LHCN-M2 (cell line): ENCODE measurements at places on chromosomes 6 and 20.

- DNase-seq = no peak
Observed at GRCh38 chr20:58471193-58472164, 43.7 kb downstream of the APCDD1L start.

GRCh38 chr6:136639702-136640101, 89.5 kb upstream of the MAP7 start:
- no peak for DNase-seq

- DNase-seq = peak; percentile 81
Observed at GRCh38 chr6:26065952-26066380, 21.3 kb upstream of the HFE start.

GRCh38 chr6:168711049-168711640, 270.2 kb downstream of the SMOC2 start:
- no peak for DNase-seq

- no peak for DNase-seq
Observed at GRCh38 chr20:63402181-63402859, 41.2 kb upstream of the CHRNA4 start.

GRCh38 chr20:21047981-21048380, 58.2 kb downstream of the LINC00237 start:
- no peak for DNase-seq

- no peak for DNase-seq
Observed at GRCh38 chr6:126385536-126385935, 45.6 kb downstream of the CENPW start.

- peak; percentile 71 for DNase-seq
Observed at GRCh38 chr6:124655866-124656265, 306.4 kb upstream of the RNF217 start.

DNA sequence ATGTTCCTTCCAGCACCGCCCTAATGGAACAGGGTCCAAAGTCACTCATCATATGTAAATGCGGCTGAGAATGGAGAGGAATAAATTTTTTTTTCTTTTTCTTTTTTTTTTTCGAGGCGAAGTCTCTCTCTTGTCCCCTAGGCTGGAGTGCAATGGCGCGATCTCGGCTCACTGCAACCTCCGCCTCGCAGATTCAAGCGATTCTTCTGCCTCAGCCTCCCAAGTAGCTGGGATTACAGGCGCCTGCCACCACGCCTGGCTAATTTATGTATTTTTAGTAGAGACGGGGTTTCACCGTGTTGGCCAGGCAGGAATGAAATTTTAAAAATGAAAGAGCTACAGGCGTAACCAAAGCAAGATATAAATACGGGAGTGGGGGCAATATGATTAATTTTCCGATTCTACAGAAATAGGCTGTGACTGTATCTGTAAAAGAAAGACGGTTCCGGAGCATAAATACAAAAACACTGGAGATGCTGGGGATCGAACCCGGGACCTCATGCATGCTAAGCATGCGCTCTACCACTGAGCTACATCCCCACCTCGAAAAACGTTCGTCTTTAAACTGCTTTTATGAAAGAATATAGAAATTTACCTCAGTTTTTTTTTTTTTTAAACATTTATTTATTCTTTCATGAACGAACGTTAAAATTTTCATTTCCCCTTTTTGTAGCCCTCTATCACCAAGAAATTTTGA, 132.2 kb downstream of the GPX5 start:
- peak; percentile 61 for DNase-seq

DNA sequence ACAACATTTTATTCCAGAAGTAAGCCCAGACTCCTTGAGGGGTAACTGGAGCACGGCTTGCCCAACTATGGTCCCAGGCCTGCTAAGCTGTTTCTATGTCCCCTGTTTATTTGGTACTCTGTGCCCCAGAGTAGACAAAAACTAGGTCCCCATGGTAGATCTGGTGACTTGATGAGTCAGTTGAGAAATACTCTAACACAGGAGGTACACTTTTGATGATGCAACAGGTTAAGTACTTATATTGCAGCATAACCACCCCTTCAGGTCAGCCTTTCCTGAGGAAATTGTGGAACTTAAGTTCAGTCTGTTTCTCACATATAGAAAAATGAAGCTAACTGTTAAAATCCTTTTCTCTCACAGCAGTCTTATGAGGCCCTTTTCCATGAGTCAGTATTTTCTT, 19.6 kb downstream of the TTPAL start:
- peak; percentile 75 for DNase-seq

DNA sequence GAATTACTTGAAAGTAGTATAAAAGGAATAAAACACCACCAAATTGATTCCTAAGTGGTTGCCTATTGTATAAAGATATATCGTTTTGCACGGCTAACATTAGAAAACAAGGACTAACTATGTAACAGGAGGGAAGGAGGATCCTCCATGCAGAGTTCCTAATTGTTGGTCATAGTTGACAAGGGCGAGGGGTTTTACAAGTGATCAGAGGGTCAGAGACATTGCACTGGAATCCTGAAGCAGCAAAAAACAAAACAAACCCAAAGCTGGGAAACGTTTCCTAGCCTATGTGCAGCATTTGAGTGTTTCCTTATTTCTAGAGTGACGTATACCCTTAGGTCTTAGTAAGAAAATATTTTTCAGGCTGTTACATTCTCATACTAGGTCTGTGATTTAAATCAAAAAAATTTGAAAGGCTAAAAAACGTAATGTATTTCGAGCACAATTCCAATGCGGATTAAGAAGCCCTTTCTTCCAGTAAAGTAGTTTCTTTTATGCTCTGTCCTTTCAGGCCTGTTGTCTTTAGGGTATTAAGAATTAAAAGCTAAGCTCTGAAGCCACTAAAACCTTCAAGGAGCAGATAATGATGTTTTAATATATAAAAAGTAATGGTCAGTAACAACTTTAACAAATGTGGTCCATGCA, 373.8 kb upstream of the MMS22L start:
- no peak for DNase-seq

DNA sequence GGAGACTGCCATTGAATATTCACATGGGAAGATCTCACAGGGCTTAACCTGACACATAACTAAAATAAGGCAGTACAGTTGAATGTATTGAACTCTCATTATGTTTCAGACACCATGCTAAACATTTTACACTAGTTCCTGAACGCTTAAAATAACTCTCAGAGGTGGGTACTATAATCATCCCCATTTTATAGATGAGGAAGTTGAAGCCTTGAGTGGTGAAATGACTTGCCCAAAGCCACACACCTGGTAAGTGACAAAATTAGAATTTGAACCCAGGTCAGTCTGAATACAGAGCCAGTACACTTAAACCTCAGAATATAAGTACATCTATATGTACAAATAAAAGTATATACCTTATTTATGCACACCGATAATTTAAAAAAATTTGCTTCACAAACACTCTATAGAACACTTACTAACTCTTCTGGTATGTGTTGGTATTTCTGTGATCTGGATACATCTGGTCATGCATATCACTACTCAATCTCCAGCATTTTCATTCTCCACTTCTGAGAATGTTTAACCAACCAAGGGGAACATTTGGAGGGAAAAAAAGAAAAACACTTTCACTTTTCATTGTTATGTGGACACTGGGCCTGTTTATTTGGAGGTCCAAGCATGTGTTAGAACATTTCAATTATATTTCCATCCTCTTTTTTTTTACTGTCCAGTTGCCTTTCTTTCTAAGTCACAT, 4.6 kb upstream of the BICRAL start:
- peak; percentile 68 for DNase-seq

GRCh38 chr6:156803353-156803752, 26.2 kb downstream of the ARID1B start:
- no peak for DNase-seq

- no peak for DNase-seq
Observed at GRCh38 chr6:159926542-159927203, 35.9 kb downstream of the MAS1 start.

GRCh38 chr6:158103228-158103627, 64.8 kb downstream of the SERAC1 start:
- DNase-seq = no peak

- DNase-seq = peak; percentile 57
Observed at GRCh38 chr20:58073945-58074856, 154.3 kb downstream of the ANKRD60 start.

- no peak for DNase-seq
Observed at GRCh38 chr6:166579237-166579850, 7.1 kb downstream of the RAMACL start.

DNA sequence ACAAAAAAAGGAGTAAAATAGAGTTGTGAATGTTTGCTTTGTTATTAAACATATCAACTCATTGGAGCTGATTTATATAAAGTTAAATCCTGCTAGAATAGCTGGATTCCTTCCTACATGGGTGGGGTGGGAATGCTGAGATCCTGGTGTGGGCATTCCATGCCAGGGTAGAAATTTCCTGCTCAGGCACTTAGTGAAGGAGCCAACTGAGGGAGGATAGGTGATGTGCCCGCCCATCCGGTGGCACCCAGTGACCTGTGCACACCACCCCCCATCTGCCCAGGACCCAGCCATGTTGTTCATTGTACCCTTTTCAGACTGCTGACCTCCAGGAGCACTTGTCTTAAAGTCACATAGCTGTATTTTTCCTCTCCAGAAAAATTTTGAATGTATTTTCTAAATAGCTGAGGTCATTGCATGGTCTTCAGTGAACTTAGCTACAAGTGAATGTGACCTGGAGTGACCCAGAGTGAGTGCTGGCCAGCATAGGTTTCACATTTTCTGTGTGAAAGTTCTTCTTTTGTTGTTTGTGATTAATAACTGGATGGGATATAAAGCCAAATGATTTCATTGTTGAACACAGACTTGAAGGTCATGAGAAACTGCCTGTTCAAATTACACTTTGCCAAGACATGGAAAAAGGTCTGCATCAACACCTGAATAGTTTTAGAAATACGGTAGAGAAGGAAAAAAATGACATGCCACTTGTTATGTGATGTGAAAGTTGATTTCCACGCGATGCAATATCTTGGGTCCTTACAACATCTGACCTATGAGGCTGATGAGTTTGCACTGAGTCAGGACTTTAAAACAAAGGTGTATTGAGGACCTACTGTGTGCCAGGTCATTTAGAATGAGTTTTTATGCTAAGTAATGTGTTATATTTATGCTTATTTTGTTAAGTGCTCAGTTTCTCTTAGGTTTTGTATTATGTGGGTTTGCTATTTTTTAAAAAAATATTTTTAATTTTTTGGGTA, 77.2 kb downstream of the UTRN start:
- DNase-seq = no peak

GRCh38 chr6:149031859-149032598, 285.2 kb downstream of the UST start:
- peak; percentile 90 for DNase-seq
